HTR-8/SVneo (cell line): ENCODE measurements at places on chromosomes 12 and 14.

DNA sequence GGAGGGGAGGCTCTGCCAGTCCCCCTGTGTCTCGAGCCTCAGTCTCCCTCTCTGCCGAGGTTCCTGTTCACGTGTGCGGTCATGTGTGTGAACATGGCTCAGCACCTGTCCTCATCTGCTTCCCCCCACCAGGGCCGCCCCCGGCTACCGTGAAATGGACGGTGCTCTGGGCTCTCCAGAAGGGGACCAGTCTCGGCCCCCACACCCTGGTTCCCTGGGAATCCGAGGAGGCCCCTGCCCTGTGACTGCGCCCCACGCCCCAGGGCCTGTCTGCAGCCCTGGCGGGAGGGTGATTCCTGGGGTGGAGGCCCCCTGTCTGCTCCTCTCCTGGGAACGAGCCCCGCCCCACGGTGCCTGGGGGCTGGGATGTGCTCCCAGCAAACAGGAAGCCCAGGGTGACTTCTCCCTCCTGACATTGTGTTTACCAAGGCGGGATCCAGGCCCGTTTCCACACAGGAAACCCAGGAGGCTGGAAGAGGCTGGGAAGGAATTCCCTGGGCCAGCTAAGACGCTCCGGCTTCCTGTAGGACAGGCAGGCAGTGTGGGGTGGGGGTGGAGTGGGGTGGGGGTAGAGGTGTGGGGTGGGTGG, 46.6 kb downstream of the KIF26A start:
- peak; percentile 52 for DNase-seq

DNA sequence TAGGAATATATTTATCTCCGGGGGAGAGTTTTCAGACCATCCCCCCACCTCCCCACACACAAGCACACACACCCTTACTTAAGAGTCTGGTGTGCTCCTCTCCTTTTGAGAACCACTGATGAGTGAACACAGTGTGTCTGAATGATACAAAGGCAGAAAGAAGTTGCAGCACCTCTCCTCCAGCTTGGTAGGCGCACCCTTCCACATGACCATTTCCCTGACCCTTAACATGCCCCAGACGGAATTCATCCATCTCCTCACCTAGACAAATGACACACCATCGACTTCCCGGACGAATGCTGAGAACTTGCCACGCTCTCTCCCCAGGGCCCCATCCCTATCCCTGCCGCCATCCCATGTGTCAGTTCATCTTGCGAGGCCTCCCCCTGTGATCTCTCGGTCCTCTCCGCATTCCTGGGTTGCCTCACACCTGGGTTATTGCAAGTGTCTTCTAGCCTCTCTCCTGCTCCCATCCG, 3.9 kb downstream of the TNFRSF1A start:
- DNase-seq: no peak

DNA sequence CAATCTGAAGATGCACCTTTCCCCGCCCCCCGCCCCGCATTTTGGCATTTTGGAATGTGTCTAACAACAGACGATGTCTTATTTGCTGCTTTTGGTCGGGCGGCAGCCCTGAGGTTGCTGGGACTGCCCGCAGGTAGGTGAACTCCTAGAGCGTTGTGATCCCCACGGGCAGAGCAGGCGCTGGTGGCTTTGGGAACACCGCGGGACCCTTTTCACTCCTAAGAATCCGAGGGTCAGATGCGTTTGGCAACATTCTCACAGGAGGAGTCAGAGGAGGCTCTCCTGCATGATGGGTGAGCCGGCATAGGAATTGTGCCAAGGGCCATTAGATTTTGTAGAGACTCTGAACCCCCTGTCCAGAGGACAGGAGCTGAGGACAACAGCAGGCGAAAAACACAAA, 41.9 kb downstream of the HCAR2 start:
- no peak for DNase-seq

DNA sequence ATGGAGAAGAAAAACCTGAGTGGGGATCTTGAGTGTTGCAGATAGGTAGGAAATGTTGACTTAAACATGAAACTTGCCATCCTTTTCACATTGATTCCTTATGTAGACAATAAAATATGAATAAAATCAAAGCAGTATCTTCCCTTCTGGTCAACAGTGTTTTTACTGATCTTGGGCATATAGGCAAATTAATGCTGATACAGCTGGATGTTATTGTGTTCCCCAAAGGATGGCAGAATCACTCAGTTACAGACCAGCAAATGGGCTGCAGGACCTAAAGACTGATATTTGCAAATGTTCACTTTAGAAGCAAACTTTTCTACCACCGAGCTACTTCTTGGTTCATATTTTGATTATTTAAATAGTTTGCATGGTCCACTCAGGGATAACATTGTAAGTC, 33.9 kb downstream of the MTHFD1 start:
- DNase-seq: no peak

DNA sequence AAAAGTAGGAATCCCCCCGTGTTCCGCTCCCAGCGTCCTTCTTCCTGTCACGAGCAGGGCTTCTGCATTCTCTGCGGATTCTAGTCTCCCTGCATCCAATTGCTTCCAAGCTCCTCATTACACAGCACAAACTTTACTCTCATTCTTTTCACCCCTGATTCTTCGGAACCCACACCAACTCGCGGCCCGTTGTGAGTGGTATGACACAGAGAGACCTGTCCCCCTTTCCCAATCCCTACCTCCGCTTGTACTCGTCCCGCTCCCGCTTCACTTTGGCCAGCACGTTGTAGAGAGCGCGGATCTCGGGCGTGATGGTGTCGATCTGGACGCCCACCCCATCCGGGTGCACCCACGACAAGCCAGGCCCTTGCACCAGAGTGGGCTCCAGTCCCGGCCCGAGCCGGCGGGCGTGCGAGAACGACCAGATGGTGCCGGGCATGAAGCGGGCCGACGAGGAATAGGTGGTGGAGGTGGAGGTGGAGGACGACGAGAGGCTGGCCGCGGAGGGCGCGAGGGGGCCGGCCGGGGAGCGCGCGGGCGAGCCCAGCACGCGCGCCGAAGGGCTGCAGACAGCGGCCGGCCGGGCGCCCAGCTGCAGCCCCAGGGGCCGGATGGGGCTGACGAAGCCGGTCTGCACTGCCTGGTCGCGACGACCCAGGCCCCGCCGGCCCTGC, 687 bp downstream of the IFFO1 start:
- no peak for DNase-seq

GRCh38 chr14:90883782-90884181, 67.6 kb upstream of the TTC7B start:
- no peak for DNase-seq

DNA sequence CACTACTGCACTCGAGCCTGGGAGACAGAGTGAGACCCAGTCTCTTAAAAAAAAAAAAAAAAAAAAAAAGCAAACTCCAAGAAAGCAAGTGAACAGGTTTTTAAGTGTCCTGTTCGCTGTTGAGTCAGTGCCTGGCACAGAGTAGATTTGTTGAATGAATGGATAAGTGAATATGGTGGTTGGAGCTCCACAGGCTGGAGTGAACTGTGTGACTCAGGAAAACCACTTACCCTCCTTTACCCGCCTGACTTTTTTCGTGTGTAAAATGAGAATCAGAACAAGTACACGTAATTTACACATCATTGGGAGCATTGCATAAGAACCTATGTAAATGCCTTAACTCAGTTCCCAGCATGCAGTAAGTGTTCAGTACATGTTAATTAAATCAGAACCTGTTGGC, 24.0 kb upstream of the ESRRB start:
- DNase-seq: no peak

DNA sequence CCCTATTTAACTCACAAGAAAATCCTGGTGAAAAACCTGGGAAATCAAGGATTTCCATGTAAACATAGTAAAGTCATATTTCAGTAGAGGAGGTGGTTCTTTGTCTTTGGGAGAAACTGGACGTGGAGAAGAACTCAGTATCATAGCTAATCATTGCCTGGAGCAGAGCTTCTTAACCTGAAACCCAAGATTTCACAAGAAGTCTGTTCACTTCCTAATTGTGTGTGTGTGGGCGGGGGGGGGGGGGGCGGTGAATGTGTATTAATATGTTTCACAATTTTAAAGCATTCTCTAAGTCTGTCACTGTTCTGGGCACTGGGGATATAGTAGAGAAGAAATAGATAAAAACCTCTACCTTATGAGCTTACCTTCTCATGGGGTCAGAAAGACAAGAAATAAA, 96.7 kb upstream of the PPP4R3A start:
- no peak for DNase-seq

GRCh38 chr12:122216445-122216844, 9.4 kb downstream of the DIABLO start:
- no peak for DNase-seq

GRCh38 chr14:57323721-57324120, 55.0 kb downstream of the AP5M1 start:
- DNase-seq: no peak

- no peak for DNase-seq
Measured at GRCh38 chr14:33210311-33210710, 271.6 kb downstream of the NPAS3 start.

- DNase-seq: no peak
Measured at GRCh38 chr14:65661865-65662264, 249.3 kb downstream of the FUT8 start.
